ENCODE measurements at places on chromosomes 2 and 18.

DNA sequence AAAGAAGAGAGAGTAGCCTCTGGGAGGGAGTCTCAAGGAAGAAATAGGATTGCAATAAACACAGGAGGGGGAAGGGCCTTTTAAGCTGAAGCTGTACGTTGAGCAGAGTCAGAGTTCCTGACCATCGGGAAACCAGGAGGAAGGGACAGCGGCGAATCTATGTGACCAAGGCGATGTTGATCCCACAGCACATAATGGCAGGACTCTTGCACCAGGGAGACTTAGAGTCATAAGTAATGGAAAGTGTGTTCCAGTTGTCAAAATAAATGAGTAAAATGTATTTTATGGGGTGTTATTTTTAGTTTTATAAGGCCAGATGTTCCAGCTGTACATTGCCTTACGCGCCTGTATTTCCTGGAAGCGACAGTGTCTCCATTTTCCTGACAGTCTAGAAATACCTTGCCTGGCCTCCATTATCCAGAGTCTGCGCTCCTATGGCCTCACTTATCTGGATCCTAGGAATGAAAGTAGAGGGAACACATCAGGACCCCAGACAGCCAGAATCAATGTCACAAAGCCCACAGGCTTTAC is 152.8 kb upstream of the COPS8 start:
- no peak for DNase-seq

DNA sequence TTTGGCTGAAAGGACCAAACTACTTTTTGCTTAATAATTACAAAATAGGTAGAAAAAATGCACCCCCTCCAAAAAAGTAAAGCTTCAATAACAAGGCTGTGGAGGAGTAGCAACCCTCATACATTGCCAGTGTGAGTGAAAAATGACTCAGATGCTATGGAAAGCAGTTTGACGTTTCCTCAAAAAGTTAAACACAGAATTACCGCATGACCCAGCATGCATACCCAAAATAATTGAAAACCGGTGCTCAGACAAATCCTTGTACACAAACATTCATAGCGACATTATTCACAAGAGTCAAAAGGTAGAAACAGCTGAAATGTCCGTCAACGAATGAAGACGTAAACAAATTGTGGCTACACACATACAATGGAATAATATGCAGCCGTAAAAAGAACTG is 38.8 kb upstream of the DAPL1 start:
- no peak for DNase-seq

- DNase-seq = no peak
These were observed 19.5 kb upstream of the REG3A start for GRCh38 chr2:79179036-79179435.

GRCh38 chr2:176763851-176764404 is 448.7 kb upstream of the HNRNPA3 start:
- DNase-seq = no peak

DNA sequence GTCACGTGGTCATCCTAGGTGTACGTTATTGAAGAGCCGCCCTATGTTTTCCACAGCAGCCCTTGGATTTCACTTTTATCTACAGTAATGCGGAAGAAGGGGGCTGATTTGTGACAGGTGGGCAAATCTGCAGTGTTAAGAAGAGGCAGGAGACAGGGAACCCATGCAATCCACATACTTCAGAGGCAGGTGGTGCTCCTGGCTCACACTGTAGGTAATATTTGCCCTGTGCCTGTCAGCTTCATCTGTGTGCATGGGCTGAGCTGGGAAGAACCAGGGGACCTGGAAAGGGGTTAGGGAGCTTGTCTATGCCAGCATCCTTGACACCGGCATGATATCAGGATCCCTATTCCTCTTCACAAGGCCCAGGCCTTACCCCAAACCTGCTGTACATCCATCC is 183.9 kb downstream of the SH3RF3 start:
- no peak for DNase-seq

Data from urothelium cell line (cell line).